ENCODE measurements at places on chromosomes 5 and 9. TPM values are rescaled to one million over a fixed set of nuclear protein-coding genes. Genes with fewer than 3 reads are reported as not detected.

Gene GAPT
- total RNA-seq: 1.2 TPM

GRCh38 chr5:160324886-160325285, 12.5 kb upstream of the CCNJL start:
- H3K4me3 ChIP-seq: no peak overlapping the region
- no peaks in the 10 kb centered on the region for H3K4me1 ChIP-seq
- H3K36me3 ChIP-seq: no peaks in the 10 kb centered on the region
- no peaks in the 10 kb centered on the region for H3K27me3 ChIP-seq

Gene IL33
- 12.4 TPM for total RNA-seq

DNA sequence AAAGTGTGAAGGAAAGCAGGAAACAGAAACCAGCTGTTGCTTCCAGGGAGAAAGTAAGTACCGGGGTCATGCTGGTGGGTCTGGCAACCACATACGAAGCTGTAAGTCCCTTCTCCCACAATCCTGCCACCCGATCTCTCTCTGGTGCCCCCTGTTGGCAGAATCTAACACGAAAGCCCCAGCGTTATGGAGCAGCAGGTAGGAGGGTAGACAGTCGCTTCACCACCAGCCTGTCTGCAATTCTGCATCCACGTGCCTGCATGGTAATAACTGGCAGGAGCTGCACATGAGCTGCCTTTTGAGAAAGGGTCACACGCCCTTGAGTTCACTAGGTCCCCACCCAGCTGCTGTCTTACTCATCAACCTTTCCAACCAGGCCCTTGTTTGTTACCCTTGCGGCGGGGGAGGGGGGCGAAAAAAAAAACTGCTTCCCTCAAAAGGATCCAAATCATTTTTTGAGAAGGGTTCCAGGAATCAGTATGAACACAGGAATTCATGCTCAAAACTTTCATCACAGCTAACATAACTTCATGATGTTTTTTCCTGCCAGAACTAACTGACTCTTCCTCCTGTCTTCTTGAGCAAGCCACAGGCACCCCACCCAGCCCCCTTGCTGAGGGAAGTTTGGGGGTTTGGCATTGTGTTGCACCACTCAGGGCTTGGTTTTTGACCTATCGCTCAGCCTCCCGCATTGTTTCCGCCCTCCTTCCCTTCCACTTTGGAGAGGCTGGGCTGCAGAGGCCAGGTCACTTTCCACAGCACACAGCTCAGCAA, 19.6 kb upstream of the TMEM252 start:
- H3K4me1 ChIP-seq: no peaks in the 10 kb centered on the region
- H3K36me3 ChIP-seq: no peaks in the 10 kb centered on the region
- no peak overlapping the region for H3K4me3 ChIP-seq
- no peak for DNase-seq

DNA sequence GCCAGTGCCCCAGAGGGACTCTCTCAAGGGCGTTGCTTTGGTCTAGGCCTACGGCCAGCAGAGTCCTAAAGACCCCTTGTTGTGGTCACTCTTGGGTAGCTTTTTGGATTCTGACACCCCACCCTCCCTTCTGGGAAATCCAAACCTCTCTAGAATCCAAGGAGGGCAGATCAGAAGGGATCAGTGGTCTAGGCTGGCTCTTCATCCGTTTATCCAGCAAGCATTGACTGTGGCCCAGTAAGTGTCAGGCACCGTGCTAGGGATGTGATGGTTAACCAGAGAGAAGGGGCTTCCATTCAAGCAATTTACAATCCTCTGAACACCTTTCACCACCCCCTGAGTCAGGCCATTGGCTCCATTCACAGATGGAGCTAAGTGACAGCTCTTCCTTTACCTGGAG, 181.1 kb downstream of the PTTG1 start:
- H3K27ac ChIP-seq: no peak overlapping the region
- H3K36me3 ChIP-seq: no peaks in the 10 kb centered on the region
- no peak overlapping the region for H3K4me3 ChIP-seq
- no peaks in the 10 kb centered on the region for H3K4me1 ChIP-seq
- H3K27me3 ChIP-seq: no peaks in the 10 kb centered on the region
- DNase-seq: no peak

GRCh38 chr9:133612051-133612450, 2.9 kb upstream of the FAM163B start:
- H3K27ac ChIP-seq: no peak overlapping the region
- H3K4me1 ChIP-seq: no peaks in the 10 kb centered on the region
- H3K36me3 ChIP-seq: no peaks in the 10 kb centered on the region
- DNase-seq: no peak
- H3K27me3 ChIP-seq: peaks cover 95% of the 10 kb centered on the region
- H3K4me3 ChIP-seq: no peak overlapping the region

- peak overlapping the region; percentile 26 for H3K27ac ChIP-seq
- peaks cover 39% of the 10 kb centered on the region for H3K27me3 ChIP-seq
- no peak overlapping the region for H3K4me3 ChIP-seq
- H3K36me3 ChIP-seq: no peaks in the 10 kb centered on the region
- DNase-seq: no peak
- H3K4me1 ChIP-seq: peaks cover 6% of the 10 kb centered on the region
These were observed 28.7 kb upstream of the UBAC1 start for GRCh38 chr9:135989722-135990467.

- no peak overlapping the region for H3K27ac ChIP-seq
- H3K27me3 ChIP-seq: no peaks in the 10 kb centered on the region
These were observed 280.6 kb downstream of the EPB41L4A start for GRCh38 chr5:112138526-112138925.

- no peak for DNase-seq
- H3K27ac ChIP-seq: no peak overlapping the region
- no peaks in the 10 kb centered on the region for H3K27me3 ChIP-seq
- no peaks in the 10 kb centered on the region for H3K4me1 ChIP-seq
These were observed 107.8 kb upstream of the GAS1 start for GRCh38 chr9:87054999-87055686.

DNA sequence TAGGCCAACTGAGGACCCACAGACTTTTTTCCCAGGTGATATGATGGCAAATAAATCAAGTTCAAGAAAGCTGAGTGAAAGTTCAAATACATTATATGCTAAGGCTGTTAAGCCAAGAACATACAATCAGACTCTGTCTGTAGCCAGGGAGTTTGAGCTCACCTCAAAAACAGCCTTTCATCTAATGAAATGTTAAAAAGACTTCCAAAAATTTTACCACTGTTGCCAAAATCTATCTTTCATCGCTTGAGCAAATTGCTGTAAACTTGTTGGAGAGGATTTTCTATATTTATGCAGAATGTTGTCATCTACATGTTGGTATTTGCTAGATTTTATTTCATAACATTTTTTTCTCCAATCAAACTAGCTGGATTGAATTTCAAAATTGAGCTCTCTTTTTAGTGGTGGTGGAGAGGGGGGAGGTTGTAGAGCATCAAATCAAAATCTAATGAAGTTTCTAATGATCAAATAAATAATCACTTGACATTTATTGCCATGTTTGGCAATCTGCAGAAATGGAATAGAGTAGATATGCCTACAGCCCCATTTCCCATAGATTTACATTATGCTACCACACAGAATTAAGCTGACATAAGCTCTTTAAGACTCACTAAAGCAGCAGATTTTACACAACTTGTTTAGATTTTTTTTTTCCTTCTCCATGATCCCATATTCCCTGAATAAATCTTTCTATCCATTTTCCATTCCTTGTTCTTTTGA, 828.9 kb upstream of the ZNF608 start:
- H3K4me1 ChIP-seq: no peaks in the 10 kb centered on the region
- H3K4me3 ChIP-seq: no peak overlapping the region
- no peak overlapping the region for H3K27ac ChIP-seq
- H3K27me3 ChIP-seq: no peaks in the 10 kb centered on the region
- DNase-seq: no peak

GRCh38 chr5:72224946-72225463, 95.0 kb downstream of the MRPS27 start:
- DNase-seq: no peak
- H3K27ac ChIP-seq: no peak overlapping the region
- no peaks in the 10 kb centered on the region for H3K27me3 ChIP-seq
- no peaks in the 10 kb centered on the region for H3K36me3 ChIP-seq
- no peaks in the 10 kb centered on the region for H3K4me1 ChIP-seq

GRCh38 chr5:139185589-139185988, 12.6 kb downstream of the SIL1 start:
- no peak overlapping the region for H3K27ac ChIP-seq
- H3K4me3 ChIP-seq: no peak overlapping the region
- no peaks in the 10 kb centered on the region for H3K27me3 ChIP-seq
- H3K36me3 ChIP-seq: no peaks in the 10 kb centered on the region
- DNase-seq: no peak
- H3K4me1 ChIP-seq: peaks cover 5% of the 10 kb centered on the region

Gene SEMA4D
- 16.1 TPM for total RNA-seq

Gene MAN1B1
- total RNA-seq: 62.8 TPM

DNA sequence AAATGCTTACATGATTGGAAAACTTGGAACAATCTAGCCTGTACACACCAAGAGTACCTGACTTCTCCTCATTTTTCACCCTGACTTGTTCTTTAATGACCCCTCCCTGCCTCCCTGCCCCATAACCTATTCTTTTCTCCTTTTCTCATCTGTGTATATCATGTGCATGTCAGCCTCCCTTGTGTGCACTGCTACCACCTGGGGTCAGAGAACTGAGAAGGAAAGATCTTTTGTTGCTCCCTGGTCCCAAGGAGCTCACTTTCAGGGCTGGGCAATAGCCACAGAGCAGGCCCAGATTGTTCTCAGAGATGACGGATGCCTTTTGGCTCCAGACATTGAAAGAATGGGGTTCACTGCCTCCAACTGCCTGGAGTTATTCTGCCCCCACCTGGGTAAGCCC, 5.1 kb downstream of the MAP1B start:
- no peak for DNase-seq
- peak overlapping the region; percentile 7 for H3K4me3 ChIP-seq
- no peak overlapping the region for H3K27ac ChIP-seq
- no peaks in the 10 kb centered on the region for H3K4me1 ChIP-seq
- no peaks in the 10 kb centered on the region for H3K36me3 ChIP-seq
- H3K27me3 ChIP-seq: no peaks in the 10 kb centered on the region

DNA sequence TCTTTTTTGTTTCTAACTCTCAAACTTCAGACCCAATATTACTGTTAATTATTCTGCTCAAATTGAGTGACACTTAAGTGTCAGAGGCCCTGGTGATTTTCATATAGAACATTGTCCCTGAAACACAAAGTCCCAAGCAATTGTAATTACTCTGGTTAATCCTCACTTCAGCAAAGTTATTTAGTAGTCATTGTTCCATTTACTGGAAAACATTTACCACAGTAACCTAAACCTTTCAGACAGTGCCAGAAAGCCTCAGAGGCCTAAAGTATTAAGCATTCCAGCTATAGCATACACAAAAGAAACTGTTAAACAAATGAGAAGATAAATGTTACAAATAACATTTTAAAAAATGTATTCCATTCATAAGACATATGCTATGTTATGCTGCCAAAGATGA, 237.2 kb upstream of the CDH6 start:
- no peaks in the 10 kb centered on the region for H3K36me3 ChIP-seq
- DNase-seq: no peak
- H3K4me3 ChIP-seq: no peak overlapping the region
- H3K27ac ChIP-seq: no peak overlapping the region
- no peaks in the 10 kb centered on the region for H3K27me3 ChIP-seq
- H3K4me1 ChIP-seq: no peaks in the 10 kb centered on the region

- H3K27me3 ChIP-seq: no peaks in the 10 kb centered on the region
- H3K36me3 ChIP-seq: no peaks in the 10 kb centered on the region
- no peaks in the 10 kb centered on the region for H3K4me1 ChIP-seq
These were observed 12.9 kb upstream of the F2RL1 start for GRCh38 chr5:76805821-76806505.

Gene SHISAL2B
- not detected for total RNA-seq

Gene HMMR
- total RNA-seq: not detected
